Cardiac muscle cell (in vitro differentiated cells and primary cell): ENCODE measurements at places on chromosomes 5 and 9.

DNA sequence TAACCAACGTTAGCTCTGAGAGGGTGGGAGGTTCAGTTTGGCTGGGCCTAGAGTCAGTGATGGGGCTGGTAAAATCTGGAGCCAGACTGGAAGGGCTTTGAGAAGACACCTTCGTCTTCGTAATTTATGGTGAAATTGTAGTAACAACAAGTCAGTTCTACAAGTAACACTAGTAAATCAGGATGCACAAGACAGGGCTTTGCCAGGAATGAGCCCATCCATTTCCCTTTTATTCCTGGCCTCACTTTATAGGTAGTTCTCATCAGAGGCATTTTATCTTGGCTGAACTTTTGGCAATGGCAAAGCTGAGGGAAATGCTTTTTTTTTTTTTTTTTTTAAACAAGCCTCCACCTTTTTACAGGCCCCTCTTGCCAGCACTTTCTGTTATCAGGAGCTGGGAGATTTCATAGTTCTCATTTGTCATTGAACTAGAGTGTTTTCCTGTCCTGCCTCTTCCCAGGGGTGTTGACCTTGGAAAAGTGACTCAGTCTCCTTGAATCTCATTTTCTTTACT lies 110.5 kb upstream of the KLF4 start:
- DNase-seq = peak; percentile 27

DNA sequence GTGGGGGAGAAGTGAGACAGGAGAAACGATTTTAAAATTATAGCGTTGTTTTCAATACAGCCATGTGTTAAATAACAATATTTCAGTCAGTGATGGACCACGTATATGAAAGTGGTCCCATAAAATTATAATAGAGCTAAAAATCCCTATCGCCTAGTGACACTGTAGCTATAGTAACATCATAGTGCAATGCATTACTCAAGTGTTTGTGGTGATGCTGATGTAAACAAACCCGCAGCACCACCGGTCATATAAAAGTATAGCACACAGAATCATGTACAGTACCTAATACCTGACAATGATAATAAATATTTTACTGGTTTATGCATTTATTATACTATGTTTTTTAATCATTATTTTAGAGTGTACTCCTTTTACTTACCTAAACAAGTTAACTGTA lies 407.4 kb upstream of the SEMA6A start:
- DNase-seq = no peak

DNA sequence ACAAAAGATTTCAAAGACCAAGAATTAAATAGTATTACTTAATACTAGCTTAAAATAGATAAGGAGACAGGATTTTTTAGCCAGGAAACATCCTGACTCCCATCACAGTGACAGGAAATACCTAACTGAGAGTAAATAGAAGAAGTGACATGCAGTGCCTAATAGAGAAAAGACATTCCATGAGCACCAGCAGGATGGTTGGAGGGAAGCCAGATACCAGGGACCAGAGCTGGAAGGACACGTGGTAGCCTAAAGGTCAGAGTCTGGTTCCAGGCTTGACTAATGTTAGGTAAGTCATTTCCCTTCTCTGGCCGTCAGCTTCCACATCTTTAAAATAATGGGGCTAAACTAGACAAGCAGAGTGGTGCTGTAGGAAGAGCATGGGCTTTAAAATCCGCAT lies 41.6 kb downstream of the CDK5RAP2 start:
- no peak for DNase-seq

- DNase-seq = no peak
These were observed 5.4 kb downstream of the ADRA1B start for GRCh38 chr5:159921721-159922120.

- DNase-seq = no peak
These were observed 11.3 kb upstream of the LHX2 start for GRCh38 chr9:124000161-124000783.

DNA sequence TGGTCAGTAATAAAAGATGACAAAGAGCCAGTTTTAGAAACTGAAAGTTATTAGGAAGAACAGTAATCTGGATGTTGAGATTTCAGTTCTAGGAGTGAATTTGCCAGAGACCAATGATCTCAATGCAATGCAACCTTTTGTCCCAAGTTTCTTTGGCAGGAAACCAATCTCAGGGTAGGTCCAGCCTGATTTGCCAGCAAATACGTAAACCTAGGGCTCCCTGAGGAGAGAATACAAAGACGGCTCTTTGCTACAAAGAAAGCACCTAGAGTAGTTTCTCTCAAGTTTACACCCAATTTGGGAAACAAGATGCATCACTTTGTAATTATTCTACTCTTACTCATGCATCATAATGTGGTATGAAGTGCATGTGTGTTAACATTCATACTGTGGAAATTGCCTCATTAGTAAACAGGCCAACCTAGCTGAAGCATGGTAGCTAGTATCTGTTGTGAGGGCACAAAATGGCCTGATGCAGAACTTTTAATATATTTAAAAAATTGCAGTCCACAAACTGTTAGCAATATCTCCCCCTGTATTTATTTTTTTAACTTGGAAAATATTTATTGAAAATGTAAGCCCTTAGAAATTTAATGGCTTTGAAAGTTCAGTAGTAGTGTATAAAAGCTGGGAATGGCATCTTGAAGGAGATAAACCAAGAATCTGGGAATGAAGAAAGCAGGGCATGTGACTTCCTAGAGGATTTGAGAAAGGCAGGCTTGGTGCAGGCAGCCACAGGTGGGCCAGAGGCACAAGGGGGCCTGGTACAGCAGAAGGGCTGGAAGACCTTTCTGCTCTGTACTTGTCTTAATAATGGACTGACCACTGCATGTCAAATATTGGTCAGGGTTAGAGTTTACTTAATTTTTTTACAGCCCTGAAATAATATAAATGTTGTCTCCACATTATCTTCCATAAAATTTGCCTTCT lies 59.5 kb downstream of the MAST4 start:
- DNase-seq = no peak

- peak; percentile 65 for DNase-seq
These were observed 158.8 kb downstream of the C9orf152 start for GRCh38 chr9:110048976-110049698.

- no peak for DNase-seq
These were observed 35.5 kb downstream of the KCTD16 start for GRCh38 chr5:144206141-144206540.

DNA sequence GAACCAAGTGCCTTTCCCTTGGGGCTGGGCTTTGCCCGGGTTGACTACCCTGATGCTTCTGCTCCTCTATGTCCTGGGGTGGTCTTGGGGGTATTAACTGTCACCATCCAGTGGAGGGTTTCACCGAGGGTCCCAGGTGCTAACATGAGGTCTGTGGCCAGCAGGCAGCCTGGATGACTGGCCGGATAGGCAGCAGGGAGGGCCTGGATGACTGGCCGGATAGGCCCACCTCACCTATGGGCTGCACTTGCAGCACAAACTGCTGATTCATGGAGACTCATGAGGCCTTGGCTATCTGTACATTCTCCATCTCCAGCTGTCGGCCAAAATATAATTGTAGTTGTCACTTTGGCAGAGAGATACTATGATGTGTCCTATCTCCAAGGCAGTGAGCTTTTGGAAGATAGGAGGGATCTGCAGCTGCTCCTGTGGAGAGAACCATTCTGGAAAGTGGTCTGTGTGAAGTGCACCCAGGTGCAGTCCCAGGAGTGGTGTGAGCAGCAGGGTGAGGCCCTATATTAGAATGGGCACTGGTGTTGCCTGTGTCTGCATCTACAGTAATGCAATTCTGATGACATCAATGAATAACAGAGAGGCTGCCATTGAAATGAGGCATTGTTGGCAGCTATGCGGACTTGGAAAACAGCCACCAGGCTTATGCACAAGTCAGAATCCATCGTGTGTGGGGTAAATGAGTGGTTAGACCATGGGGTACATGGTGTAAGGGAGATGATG lies 26.3 kb upstream of the CDKN2AIPNL start:
- peak; percentile 87 for DNase-seq

- no peak for DNase-seq
These were observed 1.2 kb upstream of the DMRT1 start for GRCh38 chr9:840343-840742.
